Omental fat pad (tissue), 4 donors: ENCODE measurements at places on chromosomes 7 and 10. TPM values are rescaled to one million over a fixed set of nuclear protein-coding genes. Genes with fewer than 3 reads are reported as not detected.

DNA sequence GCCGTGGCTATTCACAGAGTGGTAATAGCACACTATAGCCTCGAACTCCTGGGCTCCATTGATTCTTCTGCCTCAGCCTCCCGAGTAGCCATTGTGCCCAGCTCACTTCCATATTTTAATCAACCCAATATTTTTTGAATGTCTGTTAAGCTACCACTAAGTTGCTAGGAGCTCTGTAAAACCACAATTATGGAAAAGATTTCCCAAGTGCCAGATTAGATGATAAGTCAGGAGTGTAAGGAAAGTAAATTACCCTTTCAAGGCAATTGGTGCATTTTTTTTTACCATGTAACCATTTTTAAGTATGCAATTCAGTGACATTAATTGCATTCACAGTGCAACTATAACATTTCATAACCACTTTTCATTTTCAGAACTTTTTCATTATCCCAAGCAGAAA lies 87.5 kb upstream of the GATAD1 start:
- no peak for DNase-seq

The AOAH gene
- 21.1 TPM for total RNA-seq

The MEOX2 gene
- total RNA-seq, result 48.3 TPM

GRCh38 chr10:35690534-35690933 lies 48.4 kb upstream of the FZD8 start:
- no peak for DNase-seq

The POLR3A gene
- 18.5 TPM for total RNA-seq

- no peak for DNase-seq
Measured at GRCh38 chr10:18786478-18786877, 127.2 kb downstream of the ARL5B start.

GRCh38 chr10:12130237-12130872 lies 878 bp downstream of the SEC61A2 start:
- DNase-seq, result no peak

The NHLRC2 gene
- total RNA-seq, result 24.1 TPM

- DNase-seq, result no peak
Measured at GRCh38 chr10:28858646-28859045, 181.3 kb downstream of the BAMBI start.

DNA sequence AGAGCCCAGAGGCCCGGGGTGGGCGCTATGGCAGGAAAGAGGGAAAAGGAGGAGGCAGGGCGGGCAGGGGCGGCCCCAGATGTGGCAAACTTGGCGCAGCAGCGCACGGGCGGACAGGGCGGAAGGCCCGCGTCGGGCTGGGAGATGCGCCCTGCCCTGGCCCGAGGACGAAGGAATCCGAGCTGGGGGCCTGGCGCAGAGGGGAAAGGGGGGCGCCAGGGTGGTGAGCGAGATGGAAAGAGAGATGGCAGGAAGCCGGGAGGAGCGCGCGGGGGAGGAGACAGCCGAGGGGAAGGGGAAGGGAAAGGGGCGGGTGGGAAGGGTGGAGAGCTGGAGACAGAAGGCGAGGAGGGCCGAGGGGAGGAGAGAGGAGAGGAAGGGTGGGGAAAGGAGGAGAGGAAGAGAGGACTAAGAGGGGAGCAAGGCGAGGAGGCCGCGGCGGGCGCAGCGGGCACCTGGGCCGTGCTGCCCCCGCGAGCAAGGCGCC lies at the start of gene MARVELD1:
Gene MARVELD1 (plus strand): TSS at position 392 of the 487 bp plus-strand sequence. CDS start 147 bp downstream, outside the sequence.
- DNase-seq, result no peak

DNA sequence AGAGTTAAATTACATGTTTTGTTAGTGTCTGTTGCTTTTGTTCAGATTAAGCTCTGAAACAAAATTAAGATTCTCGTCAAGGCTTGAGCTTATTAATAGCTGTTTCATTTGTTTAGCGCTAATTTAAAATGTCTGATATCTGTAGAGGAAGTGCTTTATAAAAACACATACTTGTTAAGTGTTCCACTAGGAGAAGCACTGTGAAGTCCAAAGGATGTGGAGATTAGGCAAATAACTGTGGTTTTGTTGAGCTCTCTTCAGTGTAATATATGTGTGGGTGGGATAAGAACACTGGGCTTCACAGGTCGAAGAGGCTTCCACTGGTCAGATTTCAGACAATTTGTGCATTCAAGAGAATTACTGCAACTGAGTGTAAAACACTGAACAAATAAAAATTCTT lies 242.0 kb downstream of the AUTS2 start:
- no peak for DNase-seq
